Left cardiac atrium (tissue), 4 donors: ENCODE measurements at places on chromosomes 7 and 10. TPM values are rescaled to one million over a fixed set of nuclear protein-coding genes. Genes with fewer than 3 reads are reported as not detected.

DNA sequence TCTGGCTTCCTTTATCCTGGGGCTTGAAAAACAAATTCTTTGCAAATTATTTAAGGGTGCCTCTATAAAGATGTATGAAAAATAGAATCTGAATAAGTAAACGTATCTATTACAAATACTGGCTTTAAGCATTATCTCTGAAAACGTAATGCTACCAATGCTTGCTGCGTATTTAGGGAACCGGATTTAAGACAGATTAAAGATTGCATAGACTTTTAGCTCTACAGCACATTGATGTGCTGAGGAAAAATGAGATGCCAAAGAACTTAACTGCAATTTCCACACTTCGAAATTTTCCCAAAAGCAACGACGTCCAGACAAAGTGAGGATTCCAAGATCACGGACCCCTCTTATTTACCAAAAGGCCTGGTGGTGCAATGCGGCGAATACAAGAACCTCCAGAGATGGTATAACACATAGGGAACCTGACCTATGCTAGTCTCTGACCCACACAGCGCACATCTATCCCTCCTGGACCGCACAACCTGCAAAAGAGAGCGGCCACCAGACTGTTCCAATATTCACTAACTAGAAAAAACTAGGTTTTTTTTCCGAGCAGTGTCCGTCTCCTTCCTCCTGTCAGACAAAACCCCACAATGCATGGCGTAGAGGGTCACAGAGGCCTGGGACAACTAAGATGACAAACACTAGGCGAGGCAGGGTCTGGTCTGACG is 34.3 kb upstream of the PHF14 start:
- DNase-seq, result no peak

- no peak for DNase-seq
Observed at GRCh38 chr7:74187915-74188675, 13.9 kb downstream of the EIF4H start.

DNA sequence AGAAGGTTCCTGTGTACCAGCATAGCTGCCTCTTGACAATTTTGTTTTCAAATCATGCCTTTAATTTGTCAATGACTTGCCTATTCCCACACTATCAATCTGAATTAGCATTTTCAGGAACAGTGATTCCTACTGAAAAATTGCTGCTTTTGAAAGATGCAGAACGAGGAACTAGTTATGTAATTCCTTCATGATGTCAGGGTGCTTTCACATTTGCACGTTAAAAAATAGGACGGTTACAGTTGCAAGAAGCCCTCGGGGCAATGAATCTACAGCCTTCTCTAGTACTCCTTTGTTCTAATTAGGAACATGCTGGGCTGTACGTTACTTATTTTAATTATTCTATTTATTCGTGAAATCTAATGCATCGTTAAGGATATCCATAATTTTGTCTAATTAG is 253.9 kb downstream of the OTUD1 start:
- DNase-seq, result no peak

DNA sequence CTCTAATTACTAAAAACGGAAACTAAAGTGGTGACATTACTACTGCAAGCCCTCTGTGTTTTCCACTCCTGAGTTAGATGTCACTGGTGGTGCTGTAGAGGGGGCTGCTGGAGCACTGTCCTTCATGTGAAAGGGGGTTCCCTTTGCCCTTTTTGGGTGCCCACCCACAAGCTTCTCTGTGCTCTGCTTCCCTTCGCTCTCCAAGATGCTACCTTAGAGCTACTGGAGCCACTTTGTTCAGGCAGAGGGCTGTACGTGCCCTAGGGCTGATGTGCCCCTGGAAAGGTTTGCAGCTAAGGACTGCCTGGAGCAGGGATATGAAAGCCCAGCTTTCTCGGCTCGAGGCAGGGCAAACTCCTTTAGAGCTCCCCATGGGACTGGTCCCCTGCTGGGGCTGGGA is 28.3 kb downstream of the EMX2 start:
- no peak for DNase-seq

- DNase-seq, result no peak
Observed at GRCh38 chr10:84407388-84408049, 79.1 kb downstream of the CCSER2 start.

- no peak for DNase-seq
Observed at GRCh38 chr10:73759512-73760115, 15.4 kb downstream of the SEC24C start.

Gene OR2A42
- total RNA-seq, result not detected
